ENCODE measurements at places on chromosomes 6 and 20. TPM values are rescaled to one million over a fixed set of nuclear protein-coding genes. Genes with fewer than 3 reads are reported as not detected.

GRCh38 chr20:59802471-59803221, 130.8 kb downstream of the SYCP2 start:
- DNase-seq: no peak

DNA sequence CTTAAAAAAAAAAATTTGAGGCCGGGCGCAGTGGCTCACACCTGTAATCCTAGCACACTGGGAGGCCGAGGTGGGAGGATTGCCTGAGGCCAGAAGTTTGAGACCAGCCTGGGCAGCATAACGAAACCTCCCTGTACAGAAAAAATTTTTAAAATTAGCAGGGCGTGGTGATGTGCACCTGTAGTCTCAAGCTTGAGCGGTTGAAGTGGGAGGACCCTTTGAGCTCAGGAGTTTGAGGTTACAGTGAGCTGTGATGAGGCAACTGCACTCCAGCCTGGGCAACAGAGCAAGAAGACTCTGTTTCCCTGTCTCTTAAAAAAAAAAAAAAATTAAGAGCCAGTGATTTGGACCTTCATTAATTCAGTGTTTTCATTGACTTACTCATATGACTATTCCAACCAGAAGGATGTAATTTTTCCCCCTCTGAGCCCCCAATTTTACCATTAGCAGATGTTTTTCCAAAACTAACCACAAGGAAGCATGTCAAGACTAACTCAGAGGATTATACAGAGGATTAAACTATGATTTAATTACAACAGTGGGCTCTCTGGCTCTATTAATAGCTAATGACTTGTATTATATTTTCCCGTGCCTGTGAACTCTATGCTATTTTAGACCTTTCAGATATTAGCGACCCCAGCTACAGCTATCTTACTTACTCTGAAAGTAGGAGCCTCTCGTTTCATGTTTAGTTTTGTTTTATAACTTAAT, 75.1 kb downstream of the ARID1B start:
- no peak for DNase-seq

GRCh38 chr6:125200941-125201340, 47.4 kb downstream of the TPD52L1 start:
- DNase-seq: no peak

DNA sequence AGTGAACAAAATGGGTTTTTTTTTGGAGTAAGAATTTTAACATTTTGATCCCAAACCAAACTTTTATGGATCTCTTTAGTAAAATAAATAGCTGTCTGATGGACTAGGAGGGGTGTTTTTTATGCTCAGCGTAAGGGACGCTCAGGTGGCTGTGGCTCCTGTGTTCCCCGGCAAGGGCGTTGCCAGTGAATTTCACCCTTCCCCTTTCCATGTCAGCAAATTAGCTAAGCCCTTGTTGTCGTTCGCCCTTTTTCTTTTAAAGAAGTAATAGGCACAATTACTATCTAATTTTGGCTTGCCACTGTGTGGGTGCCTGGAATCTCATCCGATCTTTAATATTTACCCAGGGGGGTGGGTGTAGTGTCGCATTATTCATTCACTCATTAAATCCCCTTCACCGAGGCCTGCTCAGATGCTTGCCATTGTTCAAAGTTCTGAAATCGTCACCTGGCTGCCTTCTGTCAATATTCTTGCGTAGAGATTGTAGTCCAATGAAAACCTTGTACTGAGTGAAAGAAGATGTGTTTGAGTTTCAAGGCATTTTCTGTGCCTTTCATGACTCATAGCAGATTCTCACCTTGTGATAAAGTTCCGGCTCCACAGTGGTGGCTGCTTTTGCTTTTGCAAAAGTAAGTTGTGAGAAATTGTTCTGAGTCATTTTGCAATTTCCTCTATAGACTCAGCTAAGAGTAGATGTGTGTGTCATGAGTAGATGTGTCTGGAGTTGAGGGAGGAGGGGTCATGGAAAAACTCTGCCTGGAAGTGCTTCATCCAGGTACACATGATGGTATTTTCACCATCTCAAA, 40.0 kb upstream of the CLDN20 start:
- DNase-seq: no peak

DNA sequence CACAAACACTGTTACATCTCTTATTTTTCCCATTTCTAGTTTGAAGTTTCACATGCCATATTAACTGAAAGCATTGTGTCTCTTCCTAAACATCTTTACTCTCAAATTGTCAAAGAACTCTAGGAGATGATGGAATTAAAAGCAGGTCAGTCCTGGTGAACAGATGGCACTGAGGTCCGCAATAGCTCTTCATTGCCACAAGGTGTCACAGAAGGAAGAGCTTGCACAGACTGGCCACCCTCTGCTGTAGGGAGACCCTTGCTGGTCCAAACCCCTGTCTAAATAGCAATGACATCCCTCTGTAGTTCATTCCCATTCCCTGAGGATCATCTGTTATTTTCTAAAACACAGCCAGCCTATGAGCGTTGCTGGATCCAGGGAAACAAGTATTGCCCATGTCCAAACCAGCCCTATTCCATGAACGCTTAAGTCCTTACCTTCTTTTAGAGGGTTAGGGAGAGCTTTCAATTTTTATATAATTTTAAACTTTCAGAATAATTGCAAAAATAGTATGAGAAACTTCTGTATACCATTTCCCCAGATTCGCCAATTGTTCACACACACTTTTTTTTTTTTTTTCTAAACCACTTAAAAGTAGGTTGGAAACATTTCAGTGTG, 10.1 kb upstream of the HDAC2 start:
- no peak for DNase-seq

GRCh38 chr6:161033667-161034066, 42.1 kb downstream of the MAP3K4 start:
- no peak for DNase-seq

DNA sequence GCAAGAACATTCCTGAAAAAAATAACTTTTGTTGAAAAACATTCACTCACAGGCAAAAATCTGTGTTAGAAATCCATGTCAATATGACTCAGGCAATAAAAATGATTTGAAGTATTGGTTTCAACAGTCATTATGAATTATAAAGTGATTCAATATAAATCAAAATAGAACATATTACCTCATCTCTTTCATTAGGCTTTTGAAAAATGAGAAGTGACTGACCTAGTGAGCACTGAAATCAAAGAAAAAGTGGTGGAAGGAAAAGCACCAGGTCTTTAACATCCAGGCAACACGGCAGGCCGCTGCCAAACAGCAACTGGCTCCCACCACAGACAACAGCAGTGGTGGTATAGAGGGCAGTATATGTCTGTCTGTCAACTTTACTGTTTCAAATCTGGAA, 68.9 kb downstream of the MAN1A1 start:
- no peak for DNase-seq

GRCh38 chr6:110180228-110181008, at the start of gene CDC40:
Gene CDC40, plus strand, starts transcription at chr6:110180427. Its CDS starts 18 bp downstream, at chr6:110180445.
- DNase-seq: no peak

- DNase-seq: no peak
Measured at GRCh38 chr6:54892831-54893230, 46.3 kb downstream of the FAM83B start.

DNA sequence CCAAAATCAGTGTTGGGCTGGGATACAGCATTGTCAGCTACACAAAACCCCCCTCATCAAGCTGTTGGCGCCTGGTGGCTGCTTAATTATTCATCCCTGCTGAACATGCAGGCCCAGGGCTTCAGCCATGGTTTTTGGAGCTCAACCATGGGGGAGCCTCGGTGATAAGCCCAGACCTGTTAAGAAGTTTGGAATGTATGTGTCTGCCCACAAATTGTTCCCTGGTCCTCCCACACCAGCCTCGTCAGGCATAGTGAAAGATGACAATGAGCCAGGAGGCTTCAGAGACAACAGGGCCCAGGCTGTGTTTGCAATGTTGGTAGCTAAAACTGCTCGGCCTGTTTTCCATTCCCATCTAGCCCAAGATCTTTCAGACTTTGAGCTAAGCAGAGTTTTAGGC, 34.8 kb upstream of the SIRPA start:
- no peak for DNase-seq

DNA sequence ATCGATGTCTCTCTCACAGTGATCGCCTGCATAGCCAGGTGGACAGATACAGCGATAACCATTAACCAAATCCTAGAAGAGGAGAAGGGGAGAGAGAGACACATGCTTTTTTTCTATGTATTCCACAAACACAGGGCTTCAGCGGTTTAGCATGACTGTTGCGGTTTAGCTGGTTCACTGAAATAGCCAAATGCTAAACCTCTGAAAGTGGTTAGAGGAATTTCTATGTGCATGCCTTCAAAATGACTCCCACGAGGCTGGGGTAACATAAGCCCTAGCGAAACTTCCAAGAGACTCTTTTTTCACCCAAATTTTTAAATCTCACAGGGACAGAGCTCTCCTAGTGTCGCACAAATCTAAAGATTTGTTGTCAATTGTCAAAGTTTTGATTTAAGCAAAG, 25.1 kb downstream of the JAG1 start:
- no peak for DNase-seq

DNA sequence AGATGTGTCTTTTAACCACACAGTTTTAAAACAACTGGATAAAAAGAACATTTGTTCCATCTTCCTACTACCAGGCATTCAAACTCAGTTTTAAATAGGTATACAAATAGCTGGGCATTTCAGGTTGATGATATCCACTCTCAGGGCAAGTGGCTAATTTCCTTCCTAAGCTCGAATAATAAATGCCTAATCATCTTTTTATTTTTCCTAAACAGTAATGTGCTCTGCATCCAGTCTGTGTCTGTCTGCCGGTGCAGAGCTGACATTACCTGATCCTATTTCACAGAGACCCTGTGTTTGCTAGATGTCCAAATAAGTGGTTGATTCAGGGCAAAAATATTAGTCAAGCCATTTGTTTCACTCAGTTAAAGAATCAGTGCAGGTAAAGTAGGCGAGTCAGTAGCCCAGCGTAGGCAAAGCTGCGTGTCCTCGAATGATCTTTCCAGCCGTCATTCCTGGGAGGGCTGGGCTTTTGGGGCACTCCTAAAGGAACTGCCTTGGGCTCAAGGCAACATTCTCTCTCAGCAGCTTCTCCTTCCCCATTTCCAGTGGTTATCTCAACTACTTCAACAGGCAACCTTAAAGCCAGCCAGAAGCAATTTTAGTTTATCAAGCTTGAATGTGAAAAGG, 74.2 kb upstream of the BMP2 start:
- no peak for DNase-seq

DNA sequence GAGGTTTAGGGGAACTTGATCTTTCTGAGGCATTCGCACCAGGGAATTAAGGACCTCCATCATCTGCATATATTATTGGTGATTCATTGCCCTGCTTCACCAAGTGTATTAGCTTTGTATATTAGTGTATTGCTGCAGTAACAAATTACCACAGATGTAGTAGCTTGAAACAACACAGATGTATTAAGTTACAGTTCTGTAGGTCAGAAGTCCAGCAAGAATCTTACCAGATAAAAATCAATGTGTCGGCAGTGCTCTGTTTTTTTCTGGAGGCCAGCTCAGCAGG, 65.8 kb downstream of the HMGN3 start:
- no peak for DNase-seq

DNA sequence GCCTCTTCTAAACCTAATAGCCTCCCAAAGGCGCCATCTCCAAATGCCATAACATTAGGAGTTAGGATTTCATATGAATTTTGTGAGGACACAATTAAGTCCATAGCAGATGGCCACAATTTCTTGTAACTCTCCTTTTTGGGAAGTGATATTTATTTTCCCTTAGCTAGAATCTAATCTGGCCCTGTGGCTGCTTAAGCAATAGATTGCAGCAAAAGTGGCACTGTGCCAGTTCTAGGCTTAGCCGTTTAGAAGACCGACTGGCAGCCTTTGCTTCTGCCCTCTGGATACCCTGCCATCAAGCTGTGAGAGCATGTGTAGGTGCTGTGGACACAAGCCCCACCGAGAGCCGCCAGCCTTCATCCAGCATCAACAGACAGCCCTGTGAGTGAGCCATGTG, 15.9 kb upstream of the ADGB start:
- peak; percentile 65 for DNase-seq

DNA sequence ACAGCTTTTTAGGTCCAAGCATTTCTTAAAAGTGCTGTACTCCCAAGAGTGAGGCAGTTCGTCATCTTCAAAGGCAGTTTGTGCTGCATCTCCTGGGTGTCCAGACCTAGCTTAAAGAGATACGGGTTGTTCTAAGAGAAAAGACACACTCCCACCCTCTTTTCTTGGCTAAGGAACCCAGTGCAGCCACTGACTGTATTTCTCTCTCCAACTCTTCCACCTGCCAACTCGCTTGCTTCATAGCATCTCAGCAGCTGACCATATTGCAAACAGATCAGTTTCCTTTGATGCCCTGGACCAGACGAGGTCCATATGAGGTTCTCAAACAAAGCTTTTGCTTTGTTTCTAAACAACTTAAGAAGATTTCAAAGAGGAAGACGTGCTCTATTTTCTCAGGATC, 101.1 kb downstream of the ISM1 start:
- DNase-seq: no peak

DNA sequence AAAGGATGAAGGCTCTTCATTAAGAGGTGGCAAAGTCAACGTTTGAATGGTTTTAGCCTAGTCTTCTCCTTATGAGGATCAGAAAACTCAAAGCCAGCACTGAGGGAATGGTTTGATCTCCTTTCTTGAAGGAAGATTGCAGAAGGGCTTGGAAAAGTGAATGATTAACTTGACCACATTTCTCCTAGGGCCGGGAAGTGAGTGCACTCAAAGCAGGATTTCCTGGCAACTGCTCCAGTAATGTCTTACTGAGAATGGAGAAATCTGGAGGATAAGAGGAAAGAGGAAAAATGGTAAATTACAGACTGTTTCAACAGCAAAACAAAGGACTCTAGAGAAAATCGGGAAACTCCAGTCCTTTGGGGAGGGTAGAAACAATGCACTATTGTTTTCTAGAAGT, 189.0 kb upstream of the FOXA2 start:
- no peak for DNase-seq

DNA sequence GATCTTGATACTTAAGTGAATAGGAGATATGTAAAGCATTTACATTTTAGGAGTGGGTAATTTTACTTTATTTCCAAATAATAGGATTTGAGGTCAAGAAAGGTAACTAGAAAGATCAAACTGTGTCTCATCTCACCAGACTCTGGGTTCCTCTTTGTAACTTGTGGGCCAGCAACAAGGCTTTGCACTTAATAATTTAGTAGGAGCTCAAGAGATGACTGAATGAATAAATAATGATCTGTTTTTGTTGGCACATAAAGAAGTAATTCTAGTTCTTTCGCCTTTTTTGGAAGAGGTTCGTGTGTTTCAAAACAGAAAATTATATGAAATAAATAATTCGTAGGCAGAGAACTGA, 67.4 kb upstream of the FABP7 start:
- no peak for DNase-seq

GRCh38 chr6:47118611-47119010, 76.5 kb upstream of the ADGRF1 start:
- DNase-seq: no peak

DNA sequence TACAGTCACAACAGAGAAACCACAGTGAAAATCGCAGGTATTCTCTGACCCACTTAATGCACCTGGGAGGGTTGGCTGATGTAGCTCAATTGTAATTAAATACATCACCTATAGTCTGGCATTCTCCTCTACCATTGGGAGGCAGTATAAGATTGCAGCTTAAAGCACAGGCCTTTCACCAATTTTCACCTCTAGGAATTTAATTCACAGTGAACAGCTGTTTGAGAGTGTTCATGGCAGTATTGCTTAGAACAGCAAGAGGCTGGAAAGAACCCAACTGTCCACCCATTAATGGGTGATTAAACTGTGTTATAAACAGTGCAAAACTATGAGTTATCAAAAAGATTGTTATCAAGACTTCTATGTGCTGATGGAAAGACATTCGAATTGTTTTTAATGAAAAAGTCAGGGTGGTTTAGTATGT, 2.0 kb downstream of the EDEM2 start:
- DNase-seq: peak; percentile 72

Gene ADGRG6
- 159 TPM for polyA plus RNA-seq

Gene CST4
- polyA plus RNA-seq: not detected

Gene GINM1
- polyA plus RNA-seq: 51.3 TPM

Gene SAMD10
- 8.0 TPM for polyA plus RNA-seq

Gene MYMX
- polyA plus RNA-seq: 0.32 TPM

Gene SLC22A16
- not detected for polyA plus RNA-seq
